AG09319 (cell line): ENCODE measurements at places on chromosomes 5 and 9.

GRCh38 chr5:159560088-159560487 is 229.8 kb upstream of the IL12B start:
- no peak for DNase-seq

DNA sequence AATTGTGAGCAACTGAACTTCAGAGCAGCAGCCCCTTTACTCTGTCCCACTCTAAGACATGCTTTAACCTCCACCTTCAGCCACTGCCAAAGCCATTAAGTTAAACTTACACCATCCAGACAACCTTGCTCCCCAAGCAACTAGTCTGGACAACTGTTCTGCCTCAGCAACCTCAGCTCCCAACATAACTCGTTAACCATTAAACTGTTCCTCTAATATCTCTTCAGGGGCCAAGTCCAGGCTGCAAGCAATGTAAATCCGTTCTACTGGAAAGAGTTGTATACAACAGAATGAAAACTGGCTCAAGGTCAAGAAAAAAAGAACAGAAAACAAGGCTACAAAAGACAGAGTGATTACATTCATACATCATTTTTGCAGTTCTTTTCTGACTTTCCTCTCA is 131.7 kb upstream of the TARS1 start:
- no peak for DNase-seq

- DNase-seq = peak; percentile 36
Observed at GRCh38 chr9:130535818-130536521, 43.4 kb upstream of the FUBP3 start.

- peak; percentile 55 for DNase-seq
Observed at GRCh38 chr5:145775893-145776444, 59.2 kb downstream of the PRELID2 start.

- no peak for DNase-seq
Observed at GRCh38 chr9:22214021-22214420, 204.9 kb upstream of the CDKN2B start.

DNA sequence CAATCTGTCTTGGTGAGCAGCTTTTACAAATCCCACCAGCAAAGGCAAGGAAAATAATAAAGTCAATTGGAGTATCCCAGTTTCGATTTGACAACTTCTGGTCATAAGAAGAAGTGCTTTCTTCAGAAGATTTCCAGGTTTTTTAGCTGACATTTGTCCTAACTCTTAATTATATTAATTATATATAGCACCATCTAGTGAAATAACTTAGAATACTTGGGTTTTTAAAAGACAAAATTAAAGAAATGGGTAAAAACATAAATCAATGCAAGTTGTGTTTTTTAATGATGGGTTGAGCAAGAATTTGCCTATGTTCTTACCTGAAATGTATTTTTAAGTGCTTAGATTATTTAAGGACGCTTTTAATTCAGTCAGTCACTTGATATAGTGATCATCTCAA is 421.8 kb downstream of the ACTL7B start:
- no peak for DNase-seq

DNA sequence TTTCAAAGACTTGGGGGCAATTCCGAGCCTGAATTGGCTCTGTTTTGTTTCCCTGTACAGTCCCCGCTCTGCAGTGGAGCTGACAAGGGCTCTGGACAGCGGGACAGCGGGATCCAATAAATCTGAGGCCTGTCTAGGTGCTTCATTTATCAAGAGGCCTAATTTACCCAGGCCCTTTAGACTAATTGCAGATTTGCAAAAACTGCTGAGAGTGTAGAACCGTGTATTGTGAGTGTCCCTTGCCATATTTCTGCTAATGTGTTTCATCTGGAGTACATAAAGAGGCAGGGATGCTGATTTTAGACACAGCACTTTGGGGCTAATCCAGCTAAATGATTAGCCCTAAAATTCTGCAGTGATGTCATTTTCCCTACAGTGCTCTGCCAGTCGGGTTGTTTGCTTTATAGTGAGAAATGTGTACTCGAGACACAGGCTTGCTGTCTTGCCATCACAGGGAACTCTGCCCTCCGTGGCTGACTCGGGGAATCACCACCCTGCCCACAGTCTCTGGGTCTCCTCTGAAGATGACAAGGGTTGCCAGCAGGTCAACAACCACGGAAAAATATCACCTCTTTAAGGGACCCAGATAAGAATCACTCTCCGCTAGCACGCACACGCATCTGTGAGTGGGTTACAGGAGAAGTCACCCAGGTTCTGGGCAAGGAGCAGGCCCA is 592.0 kb downstream of the BNC2 start:
- no peak for DNase-seq

DNA sequence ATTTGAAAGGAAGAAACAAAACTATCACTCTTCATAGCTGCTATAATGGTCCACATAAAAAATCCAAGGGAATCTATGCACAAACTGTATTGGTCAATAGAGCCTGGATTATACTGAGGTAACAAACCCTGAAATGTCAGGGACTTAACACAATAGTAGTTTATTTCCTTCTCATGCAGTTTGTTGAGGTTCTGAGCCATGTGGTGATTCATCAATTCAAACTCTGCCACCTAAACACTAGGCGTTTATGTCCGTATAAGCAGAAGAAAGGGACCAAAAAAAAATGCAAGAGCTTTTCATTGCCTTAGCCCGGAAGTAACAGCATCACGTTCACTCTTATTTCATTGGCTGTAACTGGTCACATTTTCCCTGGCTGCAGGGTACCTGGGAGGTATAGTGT is 464.7 kb downstream of the ZSWIM6 start:
- no peak for DNase-seq

GRCh38 chr9:120436983-120437475 is 142.9 kb downstream of the CDK5RAP2 start:
- DNase-seq = no peak

- DNase-seq = no peak
Observed at GRCh38 chr5:32754284-32754683, 43.2 kb downstream of the NPR3 start.

DNA sequence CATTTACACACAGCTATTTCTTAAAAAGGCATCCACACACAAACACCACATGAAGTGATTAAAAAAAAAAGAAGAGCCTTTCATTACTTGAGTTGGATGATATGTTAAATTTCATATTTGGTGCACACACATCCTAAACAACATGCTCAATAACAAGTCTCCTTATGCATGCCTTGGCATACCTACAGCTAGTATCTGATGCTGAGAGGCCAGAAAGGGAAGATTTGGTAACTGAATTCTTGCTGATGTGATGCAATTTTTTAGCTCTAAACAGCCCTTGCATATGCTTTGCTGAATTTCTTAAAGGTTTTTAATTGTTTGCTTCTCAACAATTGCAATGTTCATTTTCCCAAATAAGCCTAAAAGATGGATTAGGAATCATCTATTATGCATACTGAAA is 338.8 kb downstream of the ARL15 start:
- DNase-seq = no peak

DNA sequence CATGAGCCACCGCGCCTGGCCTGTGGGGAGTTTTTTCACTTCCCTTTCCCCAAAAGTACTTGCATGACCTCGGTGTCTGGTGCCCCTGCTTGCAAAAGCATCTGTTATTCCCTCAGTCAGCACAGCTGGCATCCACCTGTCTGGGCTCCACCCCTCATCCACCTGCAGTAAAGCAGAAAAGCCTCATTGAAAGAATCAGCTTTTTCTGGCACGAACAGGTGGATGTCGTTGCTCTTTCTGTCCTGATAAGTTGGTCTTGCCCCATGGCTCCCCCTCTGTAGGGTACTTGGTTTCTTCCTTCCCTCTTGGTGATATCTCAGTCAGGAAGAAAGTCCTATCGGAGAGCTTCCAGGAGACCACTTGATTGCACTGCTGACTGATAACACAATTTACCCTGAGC is 37.4 kb downstream of the WWC1 start:
- no peak for DNase-seq
